ENCODE measurements at places on chromosomes 16 and 17.
A peak's percentile ranks its signal among the peaks of the same experiment; 100 is the strongest.

DNA sequence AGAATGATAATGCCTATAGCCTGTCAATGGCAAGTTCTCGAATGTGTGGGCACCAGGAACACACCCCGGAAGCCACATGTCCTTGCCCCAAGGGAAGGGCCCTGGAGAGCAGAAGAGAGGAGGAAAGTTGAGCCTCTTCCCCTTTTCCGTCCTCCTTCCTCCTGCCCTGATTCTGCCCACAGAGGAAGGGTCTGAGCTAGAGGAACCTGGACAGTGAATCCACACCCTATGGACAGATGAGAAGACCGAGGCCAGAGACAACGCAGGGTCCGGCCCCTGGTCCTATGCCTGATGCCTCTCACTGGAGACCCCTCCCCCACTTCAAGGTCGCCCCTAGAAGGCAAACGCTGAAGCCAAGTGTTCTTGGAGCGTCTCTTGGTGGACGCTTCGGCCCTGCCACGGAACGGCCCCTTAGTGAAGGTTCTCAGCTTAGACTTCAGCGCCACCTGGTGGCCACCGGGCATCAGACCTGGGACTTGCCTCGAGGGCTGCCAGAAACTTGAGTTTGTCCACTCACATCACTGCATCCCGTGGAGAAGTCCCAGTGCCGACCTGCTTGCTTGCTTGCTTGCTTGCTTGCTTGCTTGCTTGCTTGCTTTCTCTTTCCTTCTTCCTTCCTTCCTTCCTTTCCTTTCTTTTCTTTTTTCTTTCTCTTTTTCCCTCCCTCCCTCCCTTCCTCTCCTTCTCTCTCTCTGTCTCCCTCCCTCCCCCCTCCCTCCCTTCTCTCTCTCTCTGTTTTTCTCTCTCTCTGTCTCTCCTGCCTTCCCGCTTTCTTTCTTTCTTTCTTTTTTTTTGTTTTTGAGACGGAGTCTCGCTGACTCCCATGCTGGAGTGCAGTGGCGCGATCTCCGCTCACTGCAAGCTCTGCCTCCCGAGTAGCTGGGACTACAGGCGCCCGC is 20.6 kb upstream of the SPNS3 start:
- DNase-seq, result peak; percentile 95

DNA sequence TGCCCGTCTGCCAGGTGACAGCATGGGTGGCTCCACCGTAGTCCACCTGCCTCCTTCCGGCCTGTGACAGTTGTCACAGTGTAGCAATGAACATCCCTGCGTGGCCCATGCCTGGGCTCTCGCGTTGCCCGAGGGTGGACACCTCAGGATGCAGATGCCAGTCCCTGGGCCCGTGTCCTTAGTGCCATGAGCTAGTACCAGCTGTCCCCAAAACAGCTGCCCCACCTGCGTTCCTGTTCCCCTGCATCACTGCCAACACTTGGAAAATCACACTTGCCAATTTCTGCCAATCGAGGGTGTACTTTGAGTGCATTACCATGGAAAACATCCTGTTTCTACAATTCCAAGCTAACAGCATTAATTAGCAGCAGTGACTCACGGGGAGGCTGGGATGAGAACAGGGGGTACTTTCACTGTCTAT is 9.0 kb upstream of the C16orf95 start:
- DNase-seq, result no peak

DNA sequence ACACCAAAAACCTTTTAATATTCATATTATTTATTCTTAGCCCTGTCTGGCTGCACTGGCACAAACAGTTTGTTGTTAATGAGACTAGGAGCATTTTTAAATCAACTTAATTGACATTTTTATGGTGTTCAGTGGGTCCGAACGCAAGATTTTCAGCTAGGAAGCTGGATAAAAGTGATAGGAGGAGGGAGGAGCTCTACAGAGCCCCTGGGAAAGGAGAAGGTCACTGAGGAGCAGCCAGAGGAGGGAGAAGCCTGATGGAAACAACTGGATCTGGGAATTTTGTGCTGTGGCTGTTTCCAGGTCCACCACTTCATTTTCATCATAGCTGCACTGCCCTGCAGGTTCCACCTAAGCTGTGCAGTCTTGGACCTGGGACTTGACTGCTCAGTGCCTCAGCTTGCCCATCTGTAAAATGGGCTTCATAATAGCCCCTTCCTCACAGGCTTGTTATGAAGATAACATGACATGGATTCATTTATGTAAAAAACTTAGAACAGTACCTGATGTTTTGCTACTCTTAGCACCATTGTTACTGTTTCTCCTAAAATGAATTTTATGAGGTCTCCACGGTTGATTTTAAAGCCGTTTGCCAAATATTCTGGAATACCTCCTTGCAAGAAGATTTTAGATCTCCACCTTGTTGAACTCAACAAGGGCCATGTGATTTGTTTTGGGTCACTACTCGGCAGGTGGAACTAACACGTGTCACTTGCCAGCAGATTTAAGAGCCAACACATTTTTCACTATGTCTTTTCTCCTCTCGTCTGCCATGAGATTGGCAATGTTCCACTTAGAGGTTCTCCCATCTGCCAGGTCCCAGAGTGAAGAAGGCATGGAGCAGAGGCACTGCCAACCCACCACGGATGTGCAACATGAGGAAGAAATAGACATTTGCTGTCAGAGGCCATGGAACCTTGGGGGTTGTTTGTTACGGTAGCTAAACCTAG is 18.7 kb upstream of the GRIN2A start:
- no peak for DNase-seq

DNA sequence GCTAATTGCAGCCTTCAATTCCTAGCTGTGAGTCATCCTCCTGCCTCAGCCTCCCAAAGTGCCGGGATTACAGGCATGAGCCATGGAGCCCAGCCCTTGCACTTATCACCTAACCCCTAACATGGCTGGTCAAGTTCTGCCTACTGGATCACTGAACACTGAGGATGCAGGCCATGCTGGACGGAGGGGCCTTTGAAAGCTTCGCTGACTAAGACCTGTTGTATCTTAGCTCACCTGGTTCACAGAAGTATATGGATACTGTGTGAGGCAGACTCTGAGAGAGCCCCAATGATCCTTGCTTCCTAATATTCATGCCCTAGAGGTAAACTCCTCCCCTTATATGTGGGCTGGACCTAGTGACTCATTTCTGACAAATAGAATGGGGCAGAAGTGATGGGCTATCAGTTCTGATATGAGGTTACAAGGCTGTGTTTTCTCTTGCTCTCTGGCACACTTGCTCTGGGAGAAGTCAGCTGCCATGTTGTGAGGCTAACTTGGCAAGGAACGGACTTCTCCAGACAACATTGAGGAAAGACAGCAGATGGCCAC is 11.7 kb upstream of the TMIGD1 start:
- DNase-seq, result no peak

- DNase-seq, result no peak
Observed at GRCh38 chr17:34781071-34781470, 180.2 kb downstream of the CCT6B start.

- DNase-seq, result peak; percentile 53
Observed at GRCh38 chr17:80861892-80862291, 129.7 kb upstream of the CHMP6 start.

GRCh38 chr16:86227041-86227440 is 283.3 kb upstream of the FOXF1 start:
- DNase-seq, result no peak

GRCh38 chr17:31808521-31809050 is 50.5 kb downstream of the COPRS start:
- no peak for DNase-seq

- DNase-seq, result peak; percentile 85
Observed at GRCh38 chr17:29140051-29140621, 40.1 kb downstream of the MYO18A start.

DNA sequence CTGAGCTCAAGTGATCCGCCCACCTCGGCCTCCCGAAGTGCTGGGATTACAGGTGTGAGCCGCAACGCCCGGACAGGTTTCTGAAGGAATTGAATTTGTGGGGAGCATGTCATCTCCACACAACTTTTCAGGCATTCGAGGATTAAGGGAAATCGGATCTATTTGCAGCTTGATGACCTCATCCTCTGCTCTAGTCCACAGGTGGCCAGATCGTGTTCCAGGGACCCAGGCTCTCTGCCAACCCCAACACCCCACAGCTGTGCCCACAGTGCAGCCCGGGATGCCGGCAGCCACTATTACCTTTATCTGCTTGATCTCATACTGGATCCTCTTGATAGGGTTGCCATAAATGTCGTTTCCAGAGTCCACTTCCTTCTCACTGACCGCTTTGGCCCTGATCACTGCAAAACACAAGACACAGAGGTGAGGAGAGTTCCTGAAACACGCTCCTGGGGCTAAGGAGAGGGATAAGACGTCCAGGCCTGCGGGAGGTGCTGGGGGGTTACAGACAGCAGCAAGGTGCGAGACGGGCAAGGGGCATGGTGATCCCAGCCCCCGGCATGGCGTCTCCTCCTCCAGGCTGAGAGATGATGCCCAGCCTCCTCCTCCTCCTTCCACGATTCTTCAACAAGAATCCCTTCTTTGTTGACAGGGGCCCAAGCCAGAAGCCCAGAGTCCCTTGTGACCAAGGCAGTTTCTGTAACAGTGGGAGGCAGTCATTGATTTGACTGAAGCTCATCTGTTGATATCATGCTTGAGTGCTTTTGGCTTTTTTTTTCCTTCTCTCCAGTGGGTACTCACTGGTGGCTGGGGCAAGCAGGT is 29.3 kb downstream of the CEP295NL start:
- DNase-seq, result no peak

DNA sequence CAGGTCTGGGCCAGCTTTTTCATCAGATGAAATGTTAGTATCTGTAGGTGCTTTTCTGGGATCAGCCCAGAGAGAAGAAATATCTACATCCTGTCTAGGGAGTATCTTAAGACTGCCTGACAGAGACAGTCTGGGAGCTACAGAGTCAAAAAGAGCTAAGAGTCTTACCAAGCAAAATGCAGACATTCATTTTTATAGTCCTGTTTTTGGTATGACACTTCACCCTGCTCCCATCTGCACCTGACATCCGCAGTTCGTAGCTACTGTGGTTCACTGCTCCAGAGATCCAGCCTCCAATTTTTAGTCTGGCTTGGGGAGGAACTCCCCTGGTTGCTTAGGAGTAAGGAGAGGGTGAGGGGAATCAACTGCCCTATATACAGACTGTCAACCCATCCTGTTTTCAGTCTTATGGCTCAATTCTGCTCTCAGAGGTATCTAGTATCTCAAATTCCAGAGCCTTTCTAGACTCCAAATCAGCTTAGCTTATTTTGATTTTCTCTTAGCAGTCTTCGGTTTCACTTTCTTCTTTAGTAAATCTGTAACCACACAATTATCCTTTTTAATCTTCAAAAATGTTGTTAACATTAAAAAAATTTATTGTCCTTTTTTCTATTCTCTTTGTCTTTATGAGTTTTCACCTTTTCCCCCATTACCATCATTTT is 97.8 kb downstream of the TMEM100 start:
- no peak for DNase-seq

DNA sequence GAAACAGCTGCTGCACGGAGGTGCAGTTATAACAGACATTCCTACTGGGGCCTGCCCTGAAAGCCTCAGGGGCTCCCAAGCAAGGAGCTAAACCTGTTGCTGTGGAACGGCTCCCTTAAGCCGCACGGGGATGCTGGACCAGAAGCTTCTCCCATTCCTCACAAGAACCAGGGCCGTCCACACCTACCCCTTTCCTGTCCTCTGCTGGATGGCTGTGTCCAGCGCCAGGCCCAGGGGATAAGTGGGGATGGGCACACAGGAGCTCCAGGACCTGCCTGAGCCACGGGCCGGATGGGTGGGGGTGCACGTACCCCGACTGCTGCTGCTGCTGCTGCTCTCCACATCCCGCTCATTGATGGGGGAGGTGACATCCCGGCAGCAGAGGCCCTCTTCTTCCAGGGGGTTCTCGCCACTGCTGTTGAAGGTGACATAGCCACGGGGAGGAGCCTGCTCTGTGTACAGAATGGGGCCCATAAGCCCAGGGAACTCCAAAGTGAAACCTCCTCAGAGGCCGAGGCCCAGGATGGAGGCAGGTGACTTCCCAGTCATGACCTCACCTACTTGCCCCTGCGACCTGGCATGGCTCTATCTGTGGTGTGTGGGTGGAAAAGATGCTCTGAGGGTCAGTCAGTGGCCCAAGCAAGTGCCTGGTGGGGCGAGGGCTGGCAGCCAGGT is 8.6 kb downstream of the NUDT16L1 start:
- no peak for DNase-seq
